Keratinocyte (primary cell): ENCODE measurements at places on chromosomes 4 and X.

DNA sequence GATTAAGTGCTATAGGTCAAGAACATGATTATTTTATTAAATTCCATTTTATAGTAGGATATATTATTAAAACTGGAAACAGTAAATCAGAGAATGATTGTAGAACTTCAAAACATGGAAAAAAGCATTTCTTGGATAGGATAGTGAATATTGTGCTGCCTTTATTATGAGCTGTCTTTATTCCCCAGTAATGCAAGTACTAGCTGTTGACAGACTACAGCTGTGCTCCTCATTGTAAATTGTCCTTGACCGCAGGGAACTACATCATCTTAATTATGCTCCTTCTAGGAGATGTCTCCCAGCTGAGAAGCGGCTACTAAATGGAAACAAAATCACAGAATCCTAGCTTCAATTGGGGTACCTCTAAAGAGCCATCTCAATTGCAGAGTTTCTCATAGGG lies 1457.2 kb upstream of the PCDH7 start:
- H3K36me3 ChIP-seq = no peaks in the 10 kb centered on the region
- no peaks in the 10 kb centered on the region for H3K27me3 ChIP-seq
- H3K27ac ChIP-seq = no peak overlapping the region
- no peaks in the 10 kb centered on the region for H3K4me1 ChIP-seq
- DNase-seq = no peak

GRCh38 chrX:136193771-136194170 lies 46.4 kb downstream of the FHL1 start:
- no peak overlapping the region for H3K27ac ChIP-seq
- H3K4me3 ChIP-seq = no peak overlapping the region
- no peaks in the 10 kb centered on the region for H3K36me3 ChIP-seq
- DNase-seq = no peak
- H3K4me1 ChIP-seq = no peaks in the 10 kb centered on the region

GRCh38 chr4:26010304-26010703 lies 96.3 kb downstream of the SMIM20 start:
- H3K27me3 ChIP-seq = peaks cover 21% of the 10 kb centered on the region
- no peak for DNase-seq
- no peaks in the 10 kb centered on the region for H3K4me1 ChIP-seq
- no peak overlapping the region for H3K27ac ChIP-seq
- H3K4me3 ChIP-seq = no peak overlapping the region

DNA sequence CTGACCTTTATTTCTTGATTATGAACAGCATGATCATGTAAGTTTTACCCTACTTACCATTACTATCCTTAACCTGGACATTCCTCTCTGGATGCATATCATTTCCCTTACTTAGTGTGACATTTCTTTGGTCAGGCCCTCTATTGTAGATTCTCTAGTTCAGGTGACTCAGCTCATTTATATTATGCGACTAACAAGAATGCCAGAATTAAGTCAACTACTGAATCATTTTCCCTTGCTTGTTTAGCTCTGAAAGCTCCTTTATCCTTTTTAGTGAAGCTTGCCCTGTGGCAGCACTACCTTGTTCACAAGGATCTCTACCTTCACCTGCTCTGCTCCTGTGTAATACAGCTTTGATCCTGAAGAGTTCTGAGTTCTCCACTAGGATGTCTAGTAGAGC lies 15.1 kb upstream of the UGT2B17 start:
- H3K4me3 ChIP-seq = no peak overlapping the region
- DNase-seq = peak; percentile 32
- H3K27me3 ChIP-seq = no peaks in the 10 kb centered on the region
- H3K36me3 ChIP-seq = no peaks in the 10 kb centered on the region
- H3K27ac ChIP-seq = no peak overlapping the region

DNA sequence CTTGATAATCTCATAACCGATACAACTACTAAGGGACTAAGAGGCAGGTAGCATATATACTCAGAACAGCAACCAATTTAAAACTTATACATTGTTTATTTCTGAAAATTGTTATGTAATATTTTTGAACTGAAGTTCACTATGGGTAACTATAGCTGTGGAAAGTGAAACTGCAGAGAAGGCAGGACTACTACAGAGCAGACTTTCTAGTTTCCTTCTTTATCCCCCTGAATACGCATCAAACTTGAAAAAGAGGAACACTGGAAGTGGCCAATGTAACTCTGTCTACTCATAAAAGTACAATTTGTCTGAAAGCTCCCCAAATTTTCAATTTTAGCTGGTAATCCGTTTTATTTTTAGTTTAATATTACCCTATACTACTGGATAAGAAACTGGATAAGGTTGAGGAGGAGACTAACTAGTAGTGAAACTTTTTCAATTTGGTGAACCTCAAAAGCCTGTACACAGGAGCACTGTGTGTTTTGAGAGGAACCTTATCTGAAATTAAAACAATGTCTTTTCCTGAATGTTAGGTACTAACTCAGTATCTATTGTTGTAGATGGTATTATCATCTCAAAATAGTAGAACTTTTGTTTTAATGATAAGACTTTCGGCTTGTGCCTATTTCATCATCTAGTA lies 225.8 kb downstream of the GABRG1 start:
- no peaks in the 10 kb centered on the region for H3K4me1 ChIP-seq
- DNase-seq = no peak
- H3K27ac ChIP-seq = no peak overlapping the region
- no peaks in the 10 kb centered on the region for H3K27me3 ChIP-seq
- H3K36me3 ChIP-seq = no peaks in the 10 kb centered on the region
- no peak overlapping the region for H3K4me3 ChIP-seq

DNA sequence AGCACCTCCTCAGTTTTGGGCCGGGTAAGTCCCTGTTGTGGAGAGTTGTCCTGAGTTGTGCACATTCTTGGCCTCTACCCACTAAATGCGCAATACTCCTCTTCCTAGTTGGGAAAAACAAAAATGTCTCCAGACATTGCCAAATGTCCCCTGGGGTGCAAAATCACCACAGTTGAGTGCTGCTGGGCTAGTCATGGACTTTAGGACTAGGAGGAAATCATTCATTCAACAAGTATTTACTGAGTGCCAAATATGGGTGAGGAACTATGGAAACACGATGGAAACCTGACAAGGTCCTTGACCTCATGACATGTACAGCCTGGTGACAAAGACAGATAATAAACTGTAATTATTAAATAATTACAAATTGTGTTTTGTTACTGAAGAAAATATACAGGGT lies 71.6 kb downstream of the STX18 start:
- peaks cover 19% of the 10 kb centered on the region for H3K36me3 ChIP-seq
- H3K4me3 ChIP-seq = no peak overlapping the region
- no peak overlapping the region for H3K27ac ChIP-seq
- no peaks in the 10 kb centered on the region for H3K27me3 ChIP-seq
- DNase-seq = no peak
- H3K4me1 ChIP-seq = no peaks in the 10 kb centered on the region

DNA sequence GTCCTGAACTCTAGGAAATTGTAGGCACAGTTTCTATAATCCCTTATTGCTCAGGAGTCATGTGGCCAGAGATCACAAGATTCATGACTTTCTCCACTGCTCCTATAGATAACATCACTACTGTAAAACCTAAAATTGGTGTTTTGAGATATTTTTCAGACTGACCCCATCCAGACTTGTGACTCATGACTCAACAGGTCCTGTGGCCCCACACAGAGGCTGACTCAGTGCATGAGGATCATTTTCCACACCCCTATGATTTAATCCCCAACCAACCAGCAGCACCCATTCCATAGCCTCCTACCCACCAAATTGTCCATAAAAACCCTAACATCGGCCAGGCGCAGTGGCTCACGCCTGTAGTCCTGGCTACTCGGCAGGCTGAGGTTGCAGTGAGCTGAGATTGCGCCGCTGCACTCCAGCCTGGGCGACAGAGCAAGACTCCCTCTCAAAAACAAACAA lies 13.2 kb upstream of the XIAP start:
- no peak for DNase-seq
- no peaks in the 10 kb centered on the region for H3K36me3 ChIP-seq
- H3K4me3 ChIP-seq = no peak overlapping the region
- H3K4me1 ChIP-seq = no peaks in the 10 kb centered on the region
- no peak overlapping the region for H3K27ac ChIP-seq
- H3K27me3 ChIP-seq = no peaks in the 10 kb centered on the region

GRCh38 chrX:109889289-109890006 lies 113.5 kb upstream of the TMEM164 start:
- no peak overlapping the region for H3K27ac ChIP-seq
- H3K4me3 ChIP-seq = no peak overlapping the region
- no peaks in the 10 kb centered on the region for H3K36me3 ChIP-seq
- DNase-seq = no peak

DNA sequence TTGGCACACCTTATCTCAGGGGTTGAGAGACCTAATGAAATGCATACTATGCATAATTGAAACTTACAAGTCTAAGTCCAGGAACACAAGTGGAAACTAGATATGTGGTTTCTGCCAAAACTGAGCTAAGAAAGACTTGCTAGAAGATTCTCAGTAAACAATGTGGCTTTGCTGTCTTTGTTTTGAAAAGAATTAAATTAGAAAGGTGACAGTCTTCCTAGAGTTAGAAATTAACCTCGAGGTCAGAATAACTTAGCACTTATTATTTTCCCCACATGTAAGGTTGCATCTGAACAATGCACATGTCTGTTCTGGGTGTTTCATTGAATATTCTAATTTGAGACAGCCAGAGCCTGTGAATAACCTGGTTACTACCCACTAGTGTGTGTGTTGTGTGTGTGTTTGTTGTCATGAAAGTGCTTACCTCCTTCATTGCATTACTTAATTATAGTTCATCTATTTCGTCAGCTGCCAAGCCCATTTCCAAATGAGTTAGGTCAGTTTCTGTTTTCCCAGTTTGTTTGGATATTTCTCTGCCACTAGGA lies 1.5 kb downstream of the EREG start:
- H3K27ac ChIP-seq = peak overlapping the region; percentile 87
- DNase-seq = no peak
- no peaks in the 10 kb centered on the region for H3K27me3 ChIP-seq
- peak overlapping the region; percentile 81 for H3K4me3 ChIP-seq
- H3K4me1 ChIP-seq = peaks cover 43% of the 10 kb centered on the region

DNA sequence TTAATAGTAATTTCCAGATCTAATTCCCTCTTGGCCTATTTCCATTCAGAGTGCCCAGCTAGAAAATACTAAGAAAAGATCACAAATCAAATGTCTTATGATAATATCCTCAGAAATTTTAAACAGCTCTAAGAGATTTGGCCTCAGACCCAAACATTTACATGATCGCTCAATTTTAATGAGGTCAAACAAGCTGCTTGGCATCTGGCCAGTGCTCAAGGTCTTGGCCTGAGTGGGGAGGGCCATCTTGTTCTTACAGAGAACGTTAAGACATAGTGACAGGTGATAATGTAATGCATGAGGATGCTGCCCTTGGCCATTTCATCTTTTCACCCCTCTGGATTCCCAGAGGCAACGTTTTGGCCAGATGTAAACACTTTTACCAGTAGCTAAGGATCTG lies 159.2 kb upstream of the SLC7A11 start:
- DNase-seq = no peak
- H3K36me3 ChIP-seq = no peaks in the 10 kb centered on the region
- no peak overlapping the region for H3K4me3 ChIP-seq
- H3K4me1 ChIP-seq = peaks cover 16% of the 10 kb centered on the region
- no peak overlapping the region for H3K27ac ChIP-seq

DNA sequence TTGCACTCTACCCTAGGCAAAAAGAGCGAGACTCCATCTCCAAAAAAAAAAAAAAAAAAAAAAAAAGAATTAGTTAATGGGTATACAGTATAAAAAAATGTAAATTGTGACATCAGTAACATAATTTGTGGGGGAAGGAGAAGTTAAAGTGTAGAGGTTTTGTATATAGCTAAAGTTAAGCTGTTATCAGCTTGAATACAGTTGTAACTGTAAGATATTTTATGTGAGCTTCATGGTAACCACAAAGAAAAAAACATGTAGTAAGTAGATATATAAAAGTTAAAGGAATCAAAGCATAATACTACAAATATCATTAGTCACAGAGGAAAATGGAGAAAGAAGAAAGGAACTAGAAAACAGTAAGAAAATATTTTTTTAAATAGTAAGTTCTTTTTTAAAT lies 53.2 kb upstream of the EPGN start:
- H3K4me3 ChIP-seq = no peak overlapping the region
- no peaks in the 10 kb centered on the region for H3K4me1 ChIP-seq

DNA sequence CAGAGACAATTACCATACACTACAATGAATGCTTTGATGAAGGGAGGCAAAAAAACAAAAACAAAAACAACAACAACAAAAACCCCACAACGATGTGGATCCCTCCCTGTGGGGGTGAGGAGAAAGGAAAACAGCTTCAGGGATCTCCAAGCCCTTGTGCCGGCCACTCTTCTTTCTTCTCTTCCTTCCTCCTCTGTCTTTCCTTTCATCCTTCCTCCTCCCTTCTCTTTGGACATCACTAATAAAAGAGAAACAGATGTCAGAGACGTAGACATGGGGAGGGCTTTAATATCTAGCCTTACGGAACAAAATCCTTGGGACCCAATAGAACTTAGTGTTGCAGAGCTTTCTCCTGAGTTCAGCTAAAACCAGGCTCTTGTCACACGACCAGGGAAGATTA lies 18.8 kb upstream of the STX18 start:
- no peak overlapping the region for H3K4me3 ChIP-seq
- H3K27ac ChIP-seq = no peak overlapping the region
- DNase-seq = no peak
- no peaks in the 10 kb centered on the region for H3K27me3 ChIP-seq

- no peaks in the 10 kb centered on the region for H3K36me3 ChIP-seq
- DNase-seq = no peak
- peaks cover 32% of the 10 kb centered on the region for H3K4me1 ChIP-seq
These were observed 59.0 kb upstream of the WDR1 start for GRCh38 chr4:10175626-10176025.

DNA sequence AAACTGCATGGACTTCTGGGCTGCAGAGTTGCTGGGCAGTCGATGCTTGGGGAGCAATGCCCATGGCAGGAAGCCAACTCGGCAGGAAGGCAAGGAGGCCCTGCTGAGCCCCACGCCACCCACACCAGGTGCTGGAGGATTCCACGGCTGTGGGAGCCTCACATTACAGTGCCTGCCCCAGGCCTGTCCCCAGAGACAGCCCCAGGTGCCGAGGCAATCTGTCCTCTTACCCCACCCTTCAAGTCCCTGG lies 53.9 kb downstream of the HMX1 start:
- no peak overlapping the region for H3K27ac ChIP-seq
- no peaks in the 10 kb centered on the region for H3K27me3 ChIP-seq
- no peak for DNase-seq
- H3K4me3 ChIP-seq = no peak overlapping the region
- no peaks in the 10 kb centered on the region for H3K4me1 ChIP-seq
- H3K36me3 ChIP-seq = no peaks in the 10 kb centered on the region

DNA sequence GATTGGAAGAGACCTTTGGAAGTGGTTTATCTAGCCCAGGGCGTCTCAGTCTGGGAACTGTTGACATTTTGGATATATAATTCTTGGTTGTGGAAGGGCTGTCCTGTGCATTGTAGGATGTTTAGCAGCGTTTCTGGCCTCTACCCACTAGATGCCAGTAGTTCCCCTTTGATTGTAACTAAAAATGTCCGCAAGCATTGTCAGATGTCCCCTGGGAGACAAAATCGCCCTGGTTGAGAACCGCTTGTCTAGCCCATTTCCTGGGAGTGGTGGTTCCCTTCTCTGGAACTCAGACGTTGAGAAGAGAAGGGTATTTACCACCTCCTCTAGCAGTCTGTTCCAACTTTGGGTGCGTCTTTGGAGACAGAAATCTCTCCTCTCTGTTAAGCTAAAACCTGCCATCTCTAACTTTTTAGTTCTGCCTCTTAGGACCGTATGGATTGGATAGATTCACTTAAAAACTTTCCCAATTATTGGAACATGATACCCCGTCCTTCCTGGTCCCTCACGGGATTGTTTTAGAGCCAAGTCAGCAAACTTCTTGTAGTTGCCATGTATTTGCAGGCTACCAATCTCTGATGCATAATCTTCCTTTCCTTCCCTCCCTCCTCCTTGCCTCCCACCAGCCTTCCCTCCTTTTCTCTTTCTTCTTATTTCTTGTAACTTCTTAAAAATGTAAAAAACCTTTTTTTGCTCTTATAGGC lies 13.9 kb downstream of the TMEM165 start:
- no peak for DNase-seq
- no peaks in the 10 kb centered on the region for H3K27me3 ChIP-seq
- H3K4me1 ChIP-seq = no peaks in the 10 kb centered on the region
- no peak overlapping the region for H3K27ac ChIP-seq
- H3K4me3 ChIP-seq = no peak overlapping the region
